Stimulated activated CD4-positive, alpha-beta T cell treated with anti-CD3 and anti-CD28 coated beads, Interleukin-1b, Interleukin-23, amount 100 ng/mL, for 1 hour (primary cell): ENCODE measurements at places on chromosomes 1 and 21.

DNA sequence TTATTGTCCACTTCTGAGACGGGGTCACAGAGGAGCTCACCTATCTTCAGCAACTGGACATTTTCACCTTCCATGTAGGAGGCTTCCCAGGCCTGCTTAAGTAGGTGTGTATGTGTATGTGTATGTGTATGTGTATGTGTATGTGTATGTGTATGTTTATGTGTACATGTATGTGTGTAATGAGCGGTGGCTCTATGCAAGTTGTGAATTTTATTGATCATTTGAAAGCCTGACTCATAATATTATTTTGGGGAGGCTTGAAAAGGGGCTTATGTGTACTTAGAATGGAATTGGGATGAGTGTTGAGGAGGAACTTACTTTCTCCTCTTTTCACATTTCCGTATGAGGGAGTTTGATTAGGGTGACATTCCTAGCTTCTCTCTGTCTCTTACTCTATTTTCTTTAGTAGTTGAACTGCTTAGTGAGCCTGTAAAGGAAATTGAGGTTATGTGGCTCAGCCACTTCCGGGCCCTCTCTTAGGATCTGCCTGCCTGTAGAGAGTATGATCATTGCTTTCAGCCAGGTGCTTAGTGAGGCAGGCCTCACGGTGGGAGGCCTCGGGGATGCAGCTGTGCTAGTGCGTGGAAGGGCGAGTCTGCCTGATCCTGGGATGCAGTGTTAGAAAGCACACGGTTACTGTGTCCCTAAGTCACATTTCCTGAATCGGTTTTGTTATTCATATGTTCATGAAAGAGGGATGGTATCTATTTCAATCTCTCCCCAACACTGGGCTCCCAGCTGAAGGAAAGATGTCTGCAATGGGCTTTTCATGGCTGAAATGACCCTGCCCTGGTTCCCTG is 61.0 kb downstream of the IER5 start:
- peak; percentile 38 for DNase-seq

DNA sequence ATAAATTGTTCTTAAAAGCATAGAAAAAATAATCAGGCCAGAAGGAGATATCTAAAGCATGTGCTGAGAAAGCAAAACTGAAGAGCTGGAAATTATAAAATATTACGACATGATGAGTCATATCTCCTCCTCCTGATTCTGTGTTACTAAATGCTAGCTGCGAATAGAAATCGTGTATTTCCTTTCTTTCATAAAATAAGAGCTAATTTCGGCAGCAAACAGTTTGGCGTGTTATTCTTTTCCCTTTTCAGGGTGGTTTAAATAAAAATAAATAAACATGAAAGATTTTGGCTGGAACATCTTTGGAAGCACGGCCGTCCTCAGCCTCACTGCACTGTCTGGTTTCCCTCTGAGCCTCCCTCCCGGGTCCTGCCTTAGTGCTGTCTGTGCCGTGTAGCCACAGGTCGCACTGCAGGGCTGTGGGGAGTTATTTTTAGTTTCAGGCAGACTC is 56.0 kb downstream of the ADARB1 start:
- DNase-seq: no peak

GRCh38 chr1:118210723-118211110 is 25.7 kb upstream of the SPAG17 start:
- no peak for DNase-seq

GRCh38 chr21:33686386-33686785 is 44.1 kb downstream of the ITSN1 start:
- no peak for DNase-seq

DNA sequence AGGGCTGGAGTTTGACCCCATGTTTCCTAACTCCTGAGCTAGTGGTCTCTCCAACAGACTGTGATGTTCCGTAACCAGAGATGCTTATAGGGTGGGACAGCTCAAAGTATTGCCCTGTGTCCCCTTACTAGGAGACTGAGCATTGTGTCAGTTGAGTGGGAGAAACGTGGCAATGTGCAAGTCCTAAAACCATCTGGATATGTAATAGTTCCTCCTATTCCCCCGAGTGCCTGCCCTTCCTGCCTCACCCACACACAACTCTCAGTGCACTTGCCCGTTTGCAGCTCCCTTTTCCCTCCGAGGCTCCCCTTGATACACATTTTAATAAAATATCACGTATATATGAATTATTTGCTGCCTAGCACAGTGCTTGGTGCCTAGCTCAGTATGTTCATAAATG is 3.4 kb downstream of the PIGV start:
- no peak for DNase-seq

GRCh38 chr1:89351597-89352311 is 12.1 kb upstream of the GBP6 start:
- no peak for DNase-seq

GRCh38 chr1:18743233-18743632 is 112.6 kb downstream of the PAX7 start:
- DNase-seq: no peak

DNA sequence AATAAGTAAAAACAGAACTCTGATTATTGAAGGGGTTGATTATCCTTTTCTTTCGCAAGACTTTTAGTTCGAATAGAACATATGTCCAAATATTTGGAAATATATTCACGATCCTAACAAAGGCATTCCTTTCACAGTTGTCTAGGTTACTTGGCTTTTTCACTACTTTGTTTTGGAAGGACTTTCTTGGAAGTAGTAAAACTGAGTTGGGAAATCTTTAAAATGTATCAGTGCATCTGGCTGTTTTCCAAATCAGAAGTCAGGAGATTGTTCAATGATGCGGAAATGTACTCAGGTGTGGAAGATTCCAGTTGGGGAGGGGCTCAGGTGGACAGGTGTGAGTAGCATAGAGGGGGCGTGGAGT is 67.1 kb downstream of the SH3BGR start:
- no peak for DNase-seq

DNA sequence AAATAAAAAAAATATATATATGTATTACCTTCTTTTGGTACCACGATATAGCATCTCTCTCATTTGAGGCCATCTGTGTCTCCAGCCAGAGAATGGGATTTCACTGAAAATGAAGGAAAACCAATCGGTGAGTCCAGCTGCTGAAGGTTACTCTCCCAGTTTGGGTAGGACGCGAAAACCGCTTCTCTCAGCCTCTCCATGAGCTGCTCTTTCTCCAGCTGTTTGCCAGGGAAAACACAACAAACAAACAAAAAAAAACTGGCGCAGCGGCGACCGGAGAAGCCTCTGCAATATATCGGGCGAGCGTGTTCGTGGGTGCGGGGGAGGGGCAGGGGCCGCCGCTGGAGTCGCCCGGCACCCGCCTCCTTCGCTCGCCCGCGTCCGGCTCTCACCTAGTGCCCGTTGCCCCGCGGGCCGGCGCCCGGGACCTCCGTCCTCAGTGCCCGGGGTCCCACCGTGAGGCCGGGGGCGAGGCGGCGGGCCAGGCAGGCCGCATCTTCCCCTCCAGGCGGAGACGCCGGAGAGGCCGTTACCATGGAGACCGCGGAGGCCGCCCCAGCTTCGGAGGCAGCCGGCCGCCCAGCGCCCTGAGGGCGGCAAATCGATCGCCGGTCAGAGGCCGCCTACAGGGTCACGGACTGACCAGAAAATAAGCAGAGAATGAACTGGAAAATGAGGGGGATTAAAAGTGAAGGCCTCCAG is 504 bp downstream of the PHTF1 start:
- DNase-seq: peak; percentile 14

GRCh38 chr21:15682186-15682895 is 47.4 kb upstream of the USP25 start:
- DNase-seq: no peak

DNA sequence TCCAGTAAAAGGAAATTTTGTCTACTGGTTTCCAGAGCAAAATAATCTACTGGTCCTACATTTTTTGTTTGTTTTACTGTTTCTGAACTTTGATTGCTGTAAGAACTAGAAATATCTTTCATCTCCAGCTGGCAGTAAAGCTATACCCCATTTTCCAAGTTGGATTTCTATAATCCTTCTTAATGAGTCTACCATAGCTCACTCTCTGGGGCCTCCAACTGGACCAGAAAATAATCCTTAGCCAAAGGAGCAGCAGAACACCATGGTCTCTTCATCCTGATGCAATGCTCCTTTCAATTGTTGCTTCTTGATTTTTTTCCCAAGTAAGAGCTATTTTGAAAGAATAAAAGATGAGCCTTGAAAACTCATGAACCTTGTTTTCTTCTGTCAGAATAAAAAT is 110.0 kb upstream of the COL11A1 start:
- DNase-seq: no peak

DNA sequence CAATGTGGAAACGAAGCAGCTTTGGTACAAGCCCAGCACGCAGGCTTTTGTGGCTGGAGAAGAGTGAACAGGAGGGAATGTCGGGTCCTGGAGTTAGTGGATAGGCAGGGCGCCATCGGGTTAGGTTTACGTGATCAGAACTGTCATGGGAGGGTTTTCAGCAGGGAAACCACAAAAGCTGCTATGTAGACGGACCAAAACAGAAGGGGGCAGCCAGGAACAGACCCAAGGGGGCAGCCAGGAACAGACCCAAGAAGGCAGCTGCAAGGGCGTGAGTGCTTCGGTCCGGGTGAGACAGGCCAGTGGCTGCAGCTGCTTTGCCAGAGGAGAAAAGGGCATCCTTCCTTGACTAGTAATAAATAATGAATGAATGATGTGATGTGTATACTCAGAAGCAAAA is 77.5 kb upstream of the KIF1B start:
- DNase-seq: no peak

GRCh38 chr1:107954126-107954525 is 10.9 kb downstream of the VAV3 start:
- DNase-seq: no peak

DNA sequence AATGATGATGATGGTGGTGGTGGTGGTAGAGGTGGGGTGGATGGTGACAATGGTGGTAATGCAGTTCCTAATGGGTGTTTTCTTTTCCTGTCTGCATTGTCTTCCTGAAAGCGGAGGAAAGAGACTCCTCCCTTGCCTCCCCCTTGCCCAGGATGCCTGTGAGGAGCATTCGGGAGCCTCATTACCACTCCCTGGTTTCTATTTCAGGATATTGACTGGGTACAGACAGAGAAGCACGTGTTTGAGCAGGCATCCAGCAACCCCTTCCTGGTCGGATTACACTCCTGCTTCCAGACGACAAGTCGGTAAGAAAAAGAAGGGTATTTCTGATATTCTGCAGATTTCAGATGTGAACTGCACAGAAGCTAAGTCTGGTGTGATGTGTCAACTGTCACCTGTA is 38.8 kb downstream of the FAAP20 start:
- no peak for DNase-seq

DNA sequence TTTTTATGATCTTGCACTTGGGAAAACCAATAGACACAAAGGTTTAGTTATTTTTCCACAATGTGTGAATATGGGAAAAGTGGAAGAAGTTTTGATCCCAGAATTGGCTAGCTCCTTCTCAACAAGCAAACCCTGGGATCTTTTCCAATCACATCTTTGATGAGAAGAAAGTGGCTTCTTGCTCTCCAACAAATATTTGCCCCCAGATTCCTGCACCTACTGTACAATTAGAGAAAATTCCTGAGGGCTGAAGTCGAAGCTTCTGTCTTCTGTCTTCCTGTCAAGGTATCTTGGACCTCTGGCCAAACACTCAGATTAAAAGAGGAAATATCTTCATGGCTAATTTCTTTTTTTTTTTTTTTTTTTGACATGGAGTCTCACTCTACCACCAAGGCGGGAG is 113.1 kb upstream of the SLC45A1 start:
- no peak for DNase-seq

DNA sequence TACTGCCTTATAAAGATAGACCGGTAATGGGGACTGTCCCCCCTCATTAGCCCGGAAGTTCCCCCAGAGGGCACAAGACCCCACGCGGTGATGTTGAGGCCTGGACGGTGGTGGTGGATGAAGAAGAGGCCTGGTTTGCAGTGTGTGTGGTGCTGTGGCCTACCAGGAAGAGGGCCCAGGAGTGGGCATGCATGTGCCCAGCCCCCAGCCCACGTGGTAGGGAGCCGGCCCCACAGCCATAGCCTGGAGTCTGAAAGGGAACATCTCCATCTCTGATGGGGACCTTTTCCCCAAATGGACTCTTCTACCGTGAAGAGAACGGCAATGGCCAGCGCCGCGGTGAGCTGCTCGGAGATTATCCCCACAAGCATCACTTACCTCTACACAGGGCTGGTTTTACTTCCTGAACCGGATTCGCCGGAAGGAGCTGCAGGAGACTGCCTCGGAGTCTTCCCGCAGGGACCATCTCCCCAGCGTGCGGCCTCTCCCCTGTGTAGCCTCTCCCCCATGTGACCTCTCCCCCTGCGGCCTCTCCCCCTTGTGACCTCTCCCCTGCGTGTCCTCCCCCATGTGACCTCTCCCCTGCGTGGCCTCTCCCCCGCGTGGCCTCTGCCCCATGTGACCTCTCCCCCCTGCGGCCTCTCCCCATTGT is 20.6 kb downstream of the RRP1 start:
- no peak for DNase-seq
